Breast epithelium (tissue), 4 donors: ENCODE measurements at places on chromosomes 6 and 20.

- no peaks in the 10 kb centered on the region for H3K36me3 ChIP-seq
- H3K4me3 ChIP-seq: no peak overlapping the region
- peaks cover 3% of the 10 kb centered on the region for H3K27me3 ChIP-seq
- DNase-seq: no peak
Observed at GRCh38 chr20:44170816-44171410, 16.1 kb downstream of the JPH2 start.

GRCh38 chr6:161233986-161234661 is 39.7 kb downstream of the AGPAT4 start:
- H3K4me1 ChIP-seq: no peaks in the 10 kb centered on the region
- H3K36me3 ChIP-seq: no peaks in the 10 kb centered on the region
- H3K27me3 ChIP-seq: no peaks in the 10 kb centered on the region

GRCh38 chr6:142740449-142740848 is 204.5 kb downstream of the HIVEP2 start:
- no peaks in the 10 kb centered on the region for H3K36me3 ChIP-seq
- no peak for DNase-seq
- no peaks in the 10 kb centered on the region for H3K27me3 ChIP-seq
- no peak overlapping the region for H3K4me3 ChIP-seq
- H3K27ac ChIP-seq: no peak overlapping the region

DNA sequence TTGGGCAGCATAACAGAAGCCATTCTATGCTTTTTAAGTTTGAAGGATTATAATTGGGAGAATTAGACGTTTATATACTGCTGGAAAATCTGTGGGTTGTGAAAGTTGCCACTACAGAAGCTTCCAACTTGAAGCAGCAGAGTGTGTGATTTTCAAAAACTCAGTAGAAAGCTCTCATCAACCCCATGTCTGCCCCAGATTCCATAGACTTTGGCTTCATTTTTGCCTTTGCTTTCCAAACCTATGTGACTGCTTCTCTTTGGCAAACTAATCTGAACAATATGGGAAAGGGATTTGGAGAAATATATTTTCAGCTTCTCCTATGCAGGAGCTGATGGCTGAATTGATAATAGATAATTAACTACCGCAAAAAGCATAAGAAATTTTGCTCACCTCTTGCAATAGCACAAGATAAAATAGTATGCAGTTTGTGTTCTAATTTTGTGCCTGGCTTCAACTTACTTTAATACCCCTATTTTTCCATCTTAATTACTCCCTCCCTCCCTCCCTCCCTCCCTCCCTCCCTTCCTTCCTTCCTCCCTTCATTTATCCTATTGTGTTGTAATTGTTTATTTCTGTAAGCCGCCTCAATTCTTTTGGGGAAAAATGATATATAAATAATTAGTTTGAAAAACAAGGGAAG is 214.1 kb upstream of the HS3ST5 start:
- no peaks in the 10 kb centered on the region for H3K4me1 ChIP-seq
- no peaks in the 10 kb centered on the region for H3K36me3 ChIP-seq
- no peak for DNase-seq
- no peaks in the 10 kb centered on the region for H3K27me3 ChIP-seq
- no peak overlapping the region for H3K27ac ChIP-seq
- H3K4me3 ChIP-seq: no peak overlapping the region

GRCh38 chr6:144035416-144035815 is 27.4 kb upstream of the PLAGL1 start:
- H3K4me1 ChIP-seq: no peaks in the 10 kb centered on the region
- no peak overlapping the region for H3K4me3 ChIP-seq
- no peak for DNase-seq
- no peak overlapping the region for H3K27ac ChIP-seq

DNA sequence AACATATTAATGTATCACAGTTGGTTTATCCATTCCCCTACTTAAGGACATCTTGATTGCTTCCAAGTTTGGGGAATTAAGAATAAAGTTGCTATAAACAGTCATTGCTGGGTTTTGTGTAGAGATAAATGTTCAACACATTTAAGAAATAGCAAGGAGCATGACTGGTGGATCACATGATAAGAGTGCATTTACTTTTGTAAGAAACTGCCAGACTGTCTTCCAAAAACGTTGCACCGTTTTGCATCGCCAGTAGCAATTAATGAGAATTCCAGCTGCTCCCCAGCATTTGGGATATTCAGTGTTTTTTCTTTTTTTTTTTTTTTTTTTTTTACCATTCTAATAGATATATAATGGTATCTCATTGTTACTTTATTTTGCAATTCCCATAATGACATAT is 695.7 kb upstream of the GJE1 start:
- H3K4me3 ChIP-seq: no peak overlapping the region
- no peaks in the 10 kb centered on the region for H3K4me1 ChIP-seq
- no peaks in the 10 kb centered on the region for H3K27me3 ChIP-seq

GRCh38 chr6:20571261-20571660 is 37.0 kb downstream of the CDKAL1 start:
- no peak overlapping the region for H3K27ac ChIP-seq
- no peaks in the 10 kb centered on the region for H3K36me3 ChIP-seq
- H3K4me3 ChIP-seq: no peak overlapping the region
- no peak for DNase-seq

DNA sequence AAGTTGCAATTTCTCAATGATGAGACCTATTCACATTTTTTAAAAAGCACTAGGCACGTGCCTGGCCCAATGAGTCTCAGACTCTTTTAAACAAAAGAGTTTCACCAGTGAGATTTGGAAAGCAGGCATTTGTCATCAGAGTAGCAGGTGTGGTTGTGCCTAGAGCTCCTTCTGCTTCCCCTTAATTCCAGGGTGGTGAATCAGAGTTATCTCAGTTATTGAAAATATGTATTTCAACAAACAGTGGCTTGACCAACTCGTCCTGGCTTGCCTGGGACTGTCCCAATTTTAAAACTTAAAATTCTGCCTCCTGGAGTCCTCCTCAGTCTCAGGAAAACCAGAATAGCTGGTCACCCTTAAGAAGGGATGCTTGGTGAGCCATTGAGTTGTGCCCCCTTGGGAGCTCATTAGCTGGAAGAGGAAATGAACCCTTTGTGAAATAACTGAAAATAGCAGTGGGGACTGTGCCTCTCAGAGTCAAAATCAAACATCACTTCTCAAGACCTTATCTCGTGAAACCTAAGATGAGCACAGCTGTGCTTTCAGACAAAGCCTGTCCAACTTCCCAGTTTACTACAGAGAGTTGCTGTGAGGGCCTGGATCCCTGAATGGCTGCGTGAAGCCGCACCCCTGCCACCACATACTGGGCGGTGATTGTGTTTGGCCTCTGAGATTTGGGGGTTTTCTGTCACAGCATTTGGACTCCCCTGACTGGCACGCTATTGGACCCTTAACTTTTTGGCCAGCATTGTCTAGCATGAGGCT is 116.3 kb downstream of the ANKRD60 start:
- no peaks in the 10 kb centered on the region for H3K36me3 ChIP-seq
- H3K27ac ChIP-seq: peak overlapping the region; percentile 75
- H3K4me1 ChIP-seq: no peaks in the 10 kb centered on the region
- no peak overlapping the region for H3K4me3 ChIP-seq
